ENCODE measurements at places on chromosomes 5 and 9.
A peak's percentile ranks its signal among the peaks of the same experiment; 100 is the strongest.

- DNase-seq: no peak
Observed at GRCh38 chr5:114319236-114319635, 42.6 kb upstream of the KCNN2 start.

DNA sequence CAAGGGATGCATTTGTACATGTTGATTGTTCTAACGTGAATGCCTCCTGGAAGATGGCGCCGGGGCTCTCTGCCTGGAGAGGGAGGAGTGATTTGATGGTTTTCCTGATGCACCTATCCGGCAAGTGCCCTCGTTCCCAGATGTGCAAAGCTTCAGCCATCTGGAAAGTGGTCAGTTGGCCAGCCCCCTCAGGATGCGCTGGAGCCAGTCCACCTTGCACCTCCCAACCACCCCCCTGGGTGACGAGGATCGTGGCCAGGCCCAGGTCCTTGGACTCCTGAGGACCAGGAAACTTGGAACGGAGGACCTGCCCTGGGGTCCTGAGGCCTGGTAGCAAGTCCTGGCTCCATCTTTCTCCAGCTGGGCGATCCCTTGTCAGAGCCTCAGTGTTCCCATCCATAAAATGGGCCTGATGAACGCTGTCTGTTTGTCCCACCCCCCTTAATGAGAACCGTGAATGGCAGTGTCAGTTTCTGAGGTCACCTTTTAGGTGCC lies 23.6 kb upstream of the RNU6ATAC start:
- DNase-seq: no peak

DNA sequence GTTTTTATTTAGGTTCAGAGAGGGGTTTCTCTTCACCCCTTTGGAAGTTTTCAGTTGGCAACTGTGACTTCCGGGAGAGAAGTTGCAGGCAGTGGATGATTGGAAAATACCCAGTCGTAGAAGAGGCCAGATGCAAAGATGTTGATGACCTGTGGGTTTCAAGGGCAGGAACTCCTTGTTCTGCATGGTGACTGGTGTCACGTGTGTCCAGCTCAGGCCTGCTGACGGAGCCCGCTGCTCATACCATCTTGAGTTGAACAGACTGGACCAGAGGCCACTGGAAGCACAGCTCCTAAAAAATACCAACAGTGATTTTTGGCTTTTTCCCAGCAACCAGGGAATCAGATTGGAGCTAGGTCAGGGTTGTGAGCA lies 243.9 kb upstream of the KLF4 start:
- peak; percentile 79 for DNase-seq

DNA sequence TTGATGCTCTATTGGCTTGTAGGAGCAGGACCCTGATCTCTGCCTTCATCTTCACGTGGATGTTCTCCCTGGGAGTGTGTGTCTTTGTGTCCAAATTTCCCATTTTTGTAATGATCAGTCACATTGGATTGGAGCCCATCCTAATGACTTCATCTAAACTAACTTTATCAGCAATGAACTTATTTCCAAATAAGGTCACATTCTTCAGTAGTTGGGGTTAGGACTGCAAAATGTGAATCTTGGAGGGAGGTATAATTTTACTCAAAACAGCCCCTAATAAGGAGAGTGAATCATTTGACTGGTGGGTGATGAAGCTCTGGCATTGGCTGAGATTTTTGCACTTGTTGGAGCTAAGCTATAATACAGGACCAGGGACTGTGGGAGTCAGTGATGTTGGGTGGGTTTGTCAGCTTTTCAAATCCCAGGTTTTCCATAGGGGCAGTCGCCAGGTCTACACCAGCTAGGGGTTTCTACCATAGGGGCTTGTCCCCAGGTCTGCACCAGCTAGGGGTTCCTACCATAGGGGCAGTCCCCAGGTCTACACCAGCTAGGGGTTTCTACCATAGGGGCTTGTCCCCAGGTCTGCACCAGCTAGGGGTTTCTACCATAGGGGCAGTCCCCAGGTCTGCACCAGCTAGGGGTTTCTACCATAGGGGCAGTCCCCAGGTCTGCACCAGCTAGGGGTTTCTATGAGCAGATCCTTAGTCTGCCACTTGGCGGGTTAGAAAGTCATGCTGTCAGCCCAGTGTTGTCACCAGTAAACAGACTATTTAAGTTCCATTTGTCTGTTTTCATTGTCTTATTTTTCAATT lies 382.6 kb upstream of the DAP start:
- DNase-seq: no peak

DNA sequence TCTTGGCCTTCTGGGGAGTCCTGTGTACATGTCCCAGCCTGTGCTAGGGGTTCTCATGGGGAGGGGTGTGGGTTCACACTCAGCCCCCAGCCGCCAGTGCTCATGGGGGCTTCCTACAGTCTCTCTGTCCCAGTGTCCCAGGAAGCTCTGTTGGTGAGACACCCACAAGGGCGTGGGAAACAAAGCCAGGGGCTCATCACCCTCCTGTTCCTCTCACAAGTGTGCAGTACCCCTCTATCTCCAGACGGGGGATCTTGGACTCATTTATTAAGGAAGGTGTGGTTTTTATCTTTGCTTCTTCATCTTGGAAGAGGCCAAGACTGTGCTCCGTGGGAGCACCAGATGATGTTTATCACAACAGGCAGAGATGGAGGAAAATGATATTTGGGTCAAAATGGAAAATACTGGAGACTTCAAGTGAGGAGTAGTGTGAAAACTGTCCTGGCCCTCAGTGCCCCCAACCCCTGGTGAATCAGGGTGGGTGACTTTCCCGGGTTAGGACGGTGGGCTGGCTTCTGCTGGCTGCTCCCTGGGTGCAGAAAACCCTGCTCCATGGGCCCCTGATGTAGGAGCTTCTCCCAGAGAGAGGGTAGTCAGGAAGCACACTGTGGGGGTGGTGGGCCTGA lies 15.2 kb downstream of the TMEM171 start:
- DNase-seq: peak; percentile 25

GRCh38 chr9:70672161-70672649 lies 257.7 kb upstream of the KLF9 start:
- DNase-seq: no peak

- no peak for DNase-seq
Observed at GRCh38 chr5:39523821-39524220, 99.0 kb upstream of the DAB2 start.

- no peak for DNase-seq
Observed at GRCh38 chr9:108854641-108855528, 901 bp downstream of the ACTL7B start.

DNA sequence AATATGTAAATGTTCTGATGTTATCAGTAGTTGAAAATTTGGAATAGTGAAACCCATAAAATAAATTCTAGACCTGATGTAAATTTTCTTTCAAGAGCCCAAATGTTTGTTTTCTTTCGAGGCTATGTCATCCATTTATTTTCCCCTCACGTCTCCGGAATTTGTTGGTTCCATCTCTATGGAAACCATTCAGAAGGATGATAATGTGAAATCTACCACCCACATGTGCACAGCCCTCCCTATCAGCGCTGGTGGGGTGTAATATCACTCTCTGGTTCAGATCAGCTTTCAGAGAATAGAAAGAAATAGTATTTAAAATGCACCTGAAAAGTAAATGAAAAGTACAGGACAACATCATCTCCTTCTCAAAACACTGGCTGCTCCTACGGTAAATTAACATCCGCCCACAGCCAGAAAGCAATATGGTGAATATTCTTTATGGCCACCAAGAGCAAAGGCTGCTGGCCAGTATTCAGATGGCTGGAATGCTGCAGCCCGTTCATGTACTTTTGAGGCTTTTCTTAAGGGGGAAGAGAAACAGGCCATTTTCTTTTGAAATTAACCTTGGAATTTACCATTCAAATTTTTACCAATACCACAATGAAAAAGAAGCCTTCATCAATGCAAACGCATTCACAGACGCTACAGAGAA lies 28.5 kb downstream of the GLDC start:
- no peak for DNase-seq

GRCh38 chr5:140202078-140202477 lies 27.1 kb downstream of the CYSTM1 start:
- no peak for DNase-seq

GRCh38 chr5:135013947-135014570 lies 20.0 kb downstream of the PITX1 start:
- DNase-seq: no peak

DNA sequence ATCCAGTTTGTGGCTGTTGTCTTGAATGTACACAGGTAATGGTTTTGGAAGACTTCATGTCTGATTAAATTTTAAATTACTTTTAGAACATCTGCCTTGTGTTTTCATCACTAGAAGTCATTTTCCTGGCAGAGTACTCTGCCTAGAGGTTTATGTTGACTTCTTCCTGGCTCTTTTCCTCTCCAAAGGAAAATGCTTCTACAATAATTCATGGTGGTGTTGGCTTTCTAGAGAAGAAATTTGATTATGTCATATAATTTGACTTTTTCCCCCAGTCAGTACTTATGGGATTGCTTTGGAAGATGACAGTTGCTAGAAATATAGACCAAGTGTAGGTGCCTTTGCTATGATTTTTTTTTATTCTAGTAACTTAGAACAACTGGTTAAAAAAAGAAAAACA lies 46.8 kb downstream of the F2RL2 start:
- no peak for DNase-seq

- DNase-seq: no peak
Observed at GRCh38 chr5:127089191-127089590, 15.9 kb upstream of the C5orf63 start.

DNA sequence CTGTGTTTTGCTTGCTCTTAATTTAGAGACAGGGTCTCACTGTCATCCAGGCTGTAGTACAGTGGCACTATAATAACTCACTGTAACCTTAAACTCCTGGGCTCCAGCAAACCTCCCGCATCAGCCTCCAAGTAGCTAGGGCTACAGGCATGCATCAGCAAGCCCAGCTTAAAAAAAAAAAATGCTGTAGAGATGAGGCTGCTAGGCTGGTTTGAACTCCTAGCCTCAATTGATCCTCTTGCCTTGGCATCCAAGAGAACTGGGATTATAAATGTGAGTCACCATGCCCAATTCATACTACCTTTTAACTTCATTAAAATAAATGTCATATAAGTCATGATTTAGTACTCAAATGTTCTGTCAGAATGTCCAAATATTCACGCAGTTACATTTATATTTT lies 2195.7 kb upstream of the C9orf72 start:
- DNase-seq: no peak

- peak; percentile 95 for DNase-seq
Observed at GRCh38 chr9:95157481-95158151, 159.9 kb downstream of the FANCC start.

GRCh38 chr5:80346055-80346454 lies 26.3 kb downstream of the SPZ1 start:
- peak; percentile 38 for DNase-seq

- no peak for DNase-seq
Observed at GRCh38 chr5:11878814-11879213, 25.4 kb downstream of the CTNND2 start.

DNA sequence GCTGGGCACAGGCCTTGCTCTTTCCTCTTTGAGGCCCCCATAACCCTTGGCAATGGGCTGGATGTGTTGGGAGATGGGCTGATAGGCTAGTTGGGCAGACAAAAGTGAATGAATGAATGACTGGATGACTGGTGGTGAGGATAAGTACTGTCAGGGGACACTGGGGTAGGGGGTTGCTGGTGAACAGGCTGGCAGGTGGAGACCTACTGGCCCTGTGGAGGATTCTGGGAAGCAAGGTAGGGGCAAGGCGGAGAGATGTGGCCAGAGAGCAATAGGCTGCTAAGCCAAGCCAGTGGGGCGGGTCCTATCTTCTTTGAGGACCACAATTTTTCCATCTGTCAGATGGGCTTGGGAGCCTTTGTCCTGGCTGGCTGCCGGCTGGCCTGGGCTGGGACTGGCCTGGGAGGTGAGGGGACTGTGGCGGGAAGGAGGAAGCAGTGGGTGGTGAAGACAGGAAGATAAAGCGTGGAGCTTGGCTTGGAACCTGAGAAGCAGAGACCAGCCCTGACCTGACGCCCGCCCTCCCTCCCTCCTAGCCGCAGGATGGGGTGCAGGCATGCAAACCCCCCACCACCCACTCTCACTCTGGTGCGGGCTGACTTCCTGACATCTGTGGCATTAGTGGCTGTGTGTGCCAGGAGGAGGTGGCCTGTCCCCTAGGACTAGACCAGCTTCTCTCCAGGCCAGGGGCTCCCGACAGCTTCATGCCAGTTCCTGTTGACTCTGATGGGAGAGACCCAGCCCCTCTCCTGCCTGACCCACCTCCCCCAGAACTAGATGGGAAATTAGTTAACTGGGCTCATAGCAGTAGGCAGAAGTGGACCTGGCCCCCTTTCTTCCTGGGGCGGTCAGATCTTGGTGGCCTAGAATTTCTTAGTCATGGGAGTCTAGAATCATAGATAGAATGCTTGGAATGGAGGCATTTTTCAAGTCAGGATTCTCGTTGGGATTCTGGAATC lies 9.5 kb downstream of the CXXC5 start:
- DNase-seq: no peak

- DNase-seq: no peak
Observed at GRCh38 chr9:36930941-36931340, 103.1 kb downstream of the PAX5 start.

DNA sequence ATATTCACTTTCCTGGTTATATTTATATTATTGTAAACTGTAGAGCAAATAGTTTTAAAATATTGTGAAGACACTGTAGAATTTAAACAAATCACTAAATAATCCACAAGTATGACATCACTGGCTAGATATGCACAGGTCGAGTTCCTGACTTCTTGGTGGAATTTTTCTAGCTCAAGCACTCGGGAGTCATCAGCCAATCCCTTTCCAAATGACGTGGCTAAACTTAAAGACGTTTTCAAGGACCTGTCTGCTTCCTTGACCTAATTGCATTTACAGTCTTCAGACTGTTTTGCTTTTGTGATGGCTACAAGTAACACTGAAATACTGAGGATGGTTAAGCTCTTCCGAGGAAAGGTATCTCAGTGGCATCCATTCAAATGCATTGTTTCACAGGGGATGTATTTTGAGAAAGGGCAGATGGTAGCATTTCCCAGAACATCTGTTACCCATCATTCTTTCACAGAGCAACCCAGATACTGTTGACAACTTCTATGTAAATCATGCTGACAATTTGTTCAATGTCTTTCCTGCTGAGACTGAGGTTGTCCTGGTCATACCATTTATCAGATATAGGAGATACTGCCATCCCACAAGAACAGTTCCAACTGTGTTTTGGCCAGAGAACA lies 262.8 kb downstream of the CDH10 start:
- no peak for DNase-seq

DNA sequence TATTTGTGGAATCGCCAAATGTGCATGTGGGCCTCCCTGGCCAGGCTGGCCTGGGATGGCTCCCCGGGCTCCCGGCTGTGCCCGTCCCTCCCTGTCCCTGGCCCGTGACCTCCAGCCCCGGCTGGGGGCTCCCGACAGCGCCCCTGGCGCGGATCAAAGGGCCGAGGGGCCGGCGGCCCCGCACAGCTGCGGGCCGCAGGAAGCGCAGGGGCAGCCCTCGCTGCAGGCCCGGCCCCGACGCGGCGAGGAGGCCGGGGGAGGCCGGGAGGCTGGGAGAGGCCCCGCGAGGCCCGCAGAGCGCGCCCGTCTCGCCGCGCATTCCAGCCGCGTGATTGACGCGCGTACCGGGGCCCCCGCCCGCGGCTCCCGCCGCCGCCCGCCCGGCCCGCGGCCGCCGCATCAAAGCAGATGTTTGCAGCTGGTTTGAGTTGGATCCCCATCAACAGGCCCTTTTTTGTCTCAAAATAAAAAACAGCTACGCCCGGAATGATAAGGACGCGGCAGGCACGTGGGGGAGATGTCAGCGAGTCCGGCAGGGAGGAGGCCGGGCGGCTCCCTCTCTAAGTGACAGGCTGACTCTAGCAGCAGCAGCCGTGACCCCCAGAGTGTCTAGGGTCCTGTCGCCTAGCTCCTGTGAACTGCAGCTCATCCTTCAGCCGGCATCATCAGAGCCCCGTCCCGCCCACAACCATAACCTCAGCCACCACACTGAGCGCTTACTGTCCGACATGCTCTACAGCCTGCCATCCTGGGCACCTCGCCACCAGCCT lies 69.4 kb downstream of the LMX1B start:
- no peak for DNase-seq

All from fibroblast of villous mesenchyme (primary cell).